ENCODE measurements at places on chromosomes 7 and 10.
A peak's percentile ranks its signal among the peaks of the same experiment; 100 is the strongest.

DNA sequence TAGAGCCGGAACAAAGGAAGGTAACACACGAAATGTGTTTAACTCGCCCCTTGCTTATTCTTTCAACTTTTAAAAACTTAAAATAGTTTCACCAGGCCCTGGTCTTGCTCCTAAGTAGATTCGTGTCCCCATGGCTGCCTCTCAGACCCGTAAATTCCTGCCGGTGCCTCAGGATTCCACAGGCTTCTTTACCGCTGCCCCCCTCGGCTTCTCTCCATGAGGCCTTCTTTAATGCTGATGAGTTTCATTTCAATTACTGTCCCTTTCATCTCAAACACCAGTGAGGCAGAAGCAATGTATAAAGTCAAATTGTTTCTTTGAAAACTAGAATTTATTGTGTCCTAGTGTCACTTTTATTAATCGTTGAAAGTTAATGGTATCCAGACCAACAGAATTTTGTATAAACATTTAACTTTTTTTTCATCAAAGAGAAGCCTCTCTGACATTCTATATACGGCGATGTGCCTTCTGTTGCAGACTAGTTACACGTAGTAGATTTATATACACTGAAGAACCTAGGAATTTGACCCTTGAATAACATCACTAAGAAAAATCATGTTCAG, 225.2 kb downstream of the C7orf25 start:
- DNase-seq, result no peak

- no peak for DNase-seq
Observed at GRCh38 chr7:75943864-75944263, 28.9 kb downstream of the POR start.

GRCh38 chr10:101092881-101093354, 31.1 kb downstream of the KAZALD1 start:
- DNase-seq, result no peak

GRCh38 chr7:26291699-26292538, at the start of gene SNX10:
TSS of gene SNX10 (plus strand) at chr7:26291862. CDS start at chr7:26346443, 54,581 bp downstream.
- DNase-seq, result peak; percentile 87

DNA sequence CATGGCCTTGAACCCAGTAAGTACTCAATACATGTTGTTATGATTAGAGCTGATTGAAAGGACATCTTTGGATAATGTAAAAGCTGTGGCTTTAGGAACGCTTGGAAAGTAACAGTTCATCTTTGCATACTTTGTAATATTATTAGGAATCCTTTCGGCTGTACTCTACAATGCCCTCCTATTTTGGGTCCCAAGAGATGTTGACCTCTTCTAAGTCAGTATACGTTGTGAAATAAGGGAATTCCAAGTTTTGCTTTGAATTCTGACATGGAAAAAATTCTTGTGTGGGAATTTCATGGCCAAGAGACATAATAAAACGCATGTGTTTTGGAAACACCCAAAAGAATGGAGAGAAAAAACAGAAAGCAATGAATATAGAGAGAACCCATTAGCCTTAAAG, 7.7 kb downstream of the AGR3 start:
- no peak for DNase-seq

GRCh38 chr7:18450019-18450418, 45.5 kb upstream of the HDAC9 start:
- no peak for DNase-seq

DNA sequence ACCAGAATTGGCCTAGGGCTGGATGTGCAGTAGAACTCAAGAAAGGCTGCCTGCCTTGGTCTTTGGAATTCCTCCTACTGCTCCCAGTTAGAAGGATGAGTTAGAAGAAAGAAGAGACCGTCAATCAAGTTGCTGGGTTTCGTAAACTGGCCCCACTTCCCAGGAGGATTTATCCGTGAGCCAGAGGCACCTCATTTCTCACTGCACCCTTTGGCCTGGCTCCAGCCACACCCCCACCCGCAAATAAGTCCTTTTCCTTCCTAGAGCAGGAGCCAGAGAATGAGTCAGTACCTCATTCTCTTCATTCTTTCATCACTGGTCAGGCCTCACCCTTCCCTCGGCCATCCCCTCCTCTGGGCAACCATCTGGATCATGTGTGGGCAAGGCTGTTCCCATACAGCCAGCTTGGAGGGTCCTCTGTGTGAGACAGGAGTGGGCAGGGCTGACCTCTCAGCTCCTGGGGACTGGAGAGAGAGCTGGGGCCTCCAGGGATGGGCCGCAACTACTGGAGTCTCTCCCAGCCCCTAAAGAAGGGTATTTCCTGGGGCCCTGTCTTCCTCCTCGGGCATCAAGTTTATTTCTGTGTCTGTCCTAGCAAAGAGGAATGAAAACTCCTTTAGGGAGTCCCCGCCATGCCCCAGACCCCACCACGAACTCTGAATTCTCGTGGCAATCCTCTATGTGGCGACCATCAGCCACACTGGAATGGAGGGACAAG, 87.2 kb upstream of the DUSP5 start:
- no peak for DNase-seq

DNA sequence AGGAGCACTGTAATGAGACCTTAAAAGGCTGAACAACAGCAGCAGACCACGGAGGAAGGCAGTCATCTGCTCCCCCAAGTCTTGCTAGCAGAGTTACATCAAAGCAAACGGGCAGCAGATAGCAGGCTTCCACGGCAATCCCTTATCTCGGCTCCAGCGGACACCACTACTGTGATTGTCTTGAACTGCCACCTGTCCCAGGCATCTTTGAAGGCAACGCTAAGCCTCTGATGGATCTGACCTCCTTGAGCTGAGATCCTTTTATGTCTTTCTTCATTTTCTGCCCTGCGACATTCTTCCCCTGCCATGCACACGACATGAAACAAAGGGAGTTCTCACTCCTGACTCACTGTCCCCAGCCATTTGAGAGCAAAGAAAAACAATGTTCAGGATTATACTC, 111.7 kb downstream of the GLI3 start:
- no peak for DNase-seq

DNA sequence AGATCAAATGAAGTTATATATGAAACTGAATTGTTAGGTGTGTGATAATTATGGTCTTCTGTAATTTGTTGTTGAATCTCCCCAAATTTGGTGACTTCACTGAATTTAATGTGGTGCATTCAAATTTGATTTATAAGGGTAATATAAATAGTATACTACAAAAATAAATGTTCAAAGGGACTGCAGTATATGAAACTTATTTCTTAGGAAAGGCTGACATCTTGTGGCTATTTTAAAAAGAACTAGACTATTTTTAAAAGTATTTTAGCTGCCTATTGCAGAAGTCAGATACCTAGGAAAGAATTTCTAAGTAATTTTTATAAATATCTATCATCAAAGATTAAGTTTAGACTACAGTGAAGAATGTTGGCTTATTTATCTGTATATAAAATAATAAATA, 36.6 kb downstream of the ATRNL1 start:
- DNase-seq, result peak; percentile 11

GRCh38 chr7:158576050-158576762, 11.4 kb downstream of the PTPRN2 start:
- no peak for DNase-seq

- no peak for DNase-seq
Observed at GRCh38 chr10:94292434-94293090, 70.2 kb downstream of the NOC3L start.

GRCh38 chr10:114283535-114284234, 44.6 kb downstream of the VWA2 start:
- DNase-seq, result no peak

- DNase-seq, result no peak
Observed at GRCh38 chr7:154375956-154376355, 323.8 kb downstream of the DPP6 start.

DNA sequence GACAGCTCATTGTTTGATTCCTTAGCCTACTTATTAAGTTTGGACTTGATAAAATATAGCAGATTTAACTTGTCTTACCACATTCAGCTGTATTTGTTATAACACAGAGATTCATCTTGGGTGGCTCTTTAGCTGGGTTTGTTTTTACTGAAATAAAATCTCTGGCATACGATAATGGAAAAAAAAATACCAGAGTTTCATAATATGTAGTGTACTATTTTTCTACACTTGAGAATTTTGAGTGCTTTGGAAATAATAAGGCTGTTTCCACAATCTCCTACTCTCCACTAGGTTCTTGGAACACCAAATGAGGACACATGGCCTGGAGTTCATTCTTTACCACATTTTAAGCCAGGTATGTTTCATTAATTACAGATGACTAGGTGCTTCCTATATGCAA, 218.6 kb upstream of the FZD1 start:
- DNase-seq, result no peak

DNA sequence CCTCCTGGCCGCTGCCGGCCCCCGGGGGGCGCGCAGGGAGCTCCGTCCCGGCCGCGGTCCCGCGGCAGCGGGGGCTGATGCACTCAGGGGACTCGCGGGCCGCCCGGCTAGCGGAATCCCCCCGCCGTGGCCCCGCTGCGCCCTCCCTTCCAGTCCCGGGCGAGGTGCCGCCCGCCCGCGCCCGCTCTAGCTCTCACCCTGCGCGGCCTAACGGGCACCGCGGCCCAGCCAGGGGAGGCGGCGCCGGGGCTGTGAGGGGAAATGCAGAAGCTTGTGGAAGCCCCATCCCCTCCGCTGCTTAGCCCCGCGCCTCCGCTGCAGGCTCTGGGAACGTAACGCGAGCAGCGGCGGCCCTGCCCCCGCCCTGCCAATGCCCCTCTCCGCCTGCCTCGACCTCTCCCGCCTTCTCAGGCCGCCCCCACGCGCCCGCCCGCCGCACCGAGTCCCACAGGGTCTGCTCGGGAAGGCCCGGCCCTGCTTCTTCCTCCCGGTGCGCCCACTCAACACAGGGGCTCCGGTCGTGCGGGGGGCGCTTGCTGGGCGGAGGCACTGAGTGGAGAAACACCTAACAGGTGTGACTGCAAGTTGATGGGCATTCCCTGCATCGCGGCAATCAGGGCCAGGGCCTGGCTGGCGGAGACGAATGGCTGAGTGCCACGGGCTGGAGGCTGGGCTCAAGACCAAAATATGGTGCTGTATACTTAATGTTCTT, 384 bp upstream of the TMEM229A start:
- no peak for DNase-seq
